ENCODE measurements at places on chromosomes 6 and 20. TPM values are rescaled to one million over a fixed set of nuclear protein-coding genes. Genes with fewer than 3 reads are reported as not detected.

DNA sequence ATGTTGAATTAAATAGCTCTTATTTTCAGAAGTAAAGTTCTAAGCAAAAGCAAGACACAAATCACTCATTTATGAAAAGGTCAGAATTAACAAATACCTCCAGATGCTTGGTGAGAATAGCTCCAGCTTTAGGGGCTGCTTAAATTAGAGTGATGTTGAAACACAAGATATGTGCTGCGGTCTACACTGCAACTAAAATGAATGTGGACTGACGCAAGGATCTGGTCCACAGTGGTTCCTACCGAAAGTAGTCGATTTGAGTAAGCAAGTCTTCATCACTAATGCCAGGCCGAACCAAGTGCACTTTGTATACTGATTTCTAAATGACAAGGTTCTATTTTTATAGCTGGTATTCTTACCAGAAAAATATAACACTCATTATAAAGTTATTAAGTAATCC is 96.3 kb downstream of the PRDM1 start:
- no peak for DNase-seq

- peak; percentile 92 for DNase-seq
Observed at GRCh38 chr20:17822039-17822438, 122.3 kb downstream of the BANF2 start.

GRCh38 chr20:33419140-33419974 is 18.0 kb upstream of the CDK5RAP1 start:
- peak; percentile 59 for DNase-seq

DNA sequence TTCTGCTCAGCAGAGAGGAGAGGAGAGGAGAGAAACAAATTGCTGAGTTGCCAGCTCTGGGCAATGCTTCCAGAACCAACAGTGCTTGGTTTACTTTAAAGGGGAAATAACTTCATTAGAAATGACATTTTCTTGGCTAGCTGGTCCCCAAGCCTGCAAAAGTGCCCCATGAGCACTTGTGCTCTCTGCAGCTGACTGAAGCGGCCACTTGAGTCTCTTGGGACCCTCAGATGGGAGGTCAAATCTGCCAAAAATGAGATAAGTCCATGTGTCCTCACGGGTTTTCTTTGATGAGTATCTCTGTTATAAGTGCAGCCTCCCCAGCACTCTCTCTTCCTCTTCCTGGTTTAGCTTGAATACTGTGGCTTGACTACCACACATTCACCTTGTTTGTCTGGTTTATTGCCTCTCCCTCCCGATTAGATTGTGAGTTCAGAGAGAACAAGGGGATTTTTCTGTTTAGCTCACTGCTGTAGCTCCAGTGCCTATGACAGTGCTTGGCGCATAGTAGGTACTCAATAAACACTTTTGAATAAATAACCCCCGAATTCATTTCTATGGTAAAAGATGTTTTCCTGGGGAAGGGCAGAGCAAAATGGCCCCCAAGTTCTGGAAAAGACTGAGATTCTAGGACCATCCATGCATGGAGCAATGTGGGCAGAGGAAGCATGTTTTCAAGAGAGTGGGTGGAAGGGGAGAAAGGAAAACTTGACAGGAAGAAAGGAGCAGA is 7.0 kb upstream of the RIN2 start:
- no peak for DNase-seq

DNA sequence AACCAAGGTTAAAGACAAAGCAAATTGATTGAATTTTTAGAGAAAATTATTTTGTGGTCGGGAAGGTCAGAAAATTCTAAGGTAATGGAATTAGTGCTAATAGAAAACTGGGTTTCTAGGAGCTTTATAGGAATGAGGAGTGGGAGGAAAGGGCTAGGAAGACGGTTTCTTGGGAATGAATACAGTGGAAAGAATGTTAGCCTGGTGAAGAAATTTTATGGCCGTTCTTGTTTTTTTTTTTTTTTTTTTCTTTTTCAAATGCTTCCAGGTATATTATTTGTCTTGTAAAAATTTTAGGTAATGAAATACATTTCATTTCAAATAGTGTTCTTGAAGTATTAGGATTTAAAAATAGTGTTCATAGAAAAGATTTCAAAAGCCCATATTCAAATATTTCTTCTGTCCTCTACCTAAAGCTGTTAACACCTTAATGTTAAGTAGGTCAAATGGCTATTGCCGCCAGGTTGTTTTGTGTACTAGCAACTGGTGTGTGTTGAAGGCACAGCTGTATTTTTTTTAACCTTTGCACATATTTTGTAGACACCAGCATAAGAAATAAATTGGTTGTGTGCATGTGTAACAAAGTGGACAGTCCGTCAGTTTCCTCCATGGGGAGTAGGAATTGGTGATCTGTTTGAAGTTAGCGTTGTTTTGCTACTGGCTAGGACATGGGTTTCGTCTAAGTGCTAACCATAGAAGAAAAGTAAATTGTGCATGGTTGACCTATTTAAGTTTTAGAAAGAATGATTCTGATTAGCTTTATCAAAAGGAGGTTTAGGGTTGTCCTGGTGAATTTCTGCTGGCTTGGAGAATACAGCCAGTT is 32.3 kb downstream of the AFDN start:
- DNase-seq = peak; percentile 29

DNA sequence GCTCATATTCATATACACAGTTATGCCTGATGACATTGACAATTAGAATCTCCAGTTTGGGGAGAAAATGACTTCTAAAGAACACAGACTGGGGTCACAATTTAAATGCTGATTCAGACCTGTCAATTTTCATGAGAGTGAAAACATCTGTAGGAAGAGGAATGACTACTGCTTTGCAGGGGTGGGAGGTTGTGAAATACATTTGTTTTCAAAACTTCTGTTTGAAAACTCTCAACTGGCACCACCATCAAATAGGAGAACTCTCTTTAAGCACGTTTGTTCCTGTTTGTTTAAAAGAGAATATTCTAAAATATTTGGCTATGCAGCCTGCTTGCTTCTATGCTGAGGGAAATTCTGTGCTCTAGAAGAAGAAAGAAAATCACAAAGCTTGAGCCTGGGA is 50.8 kb upstream of the ADGRF5 start:
- DNase-seq = peak; percentile 23

DNA sequence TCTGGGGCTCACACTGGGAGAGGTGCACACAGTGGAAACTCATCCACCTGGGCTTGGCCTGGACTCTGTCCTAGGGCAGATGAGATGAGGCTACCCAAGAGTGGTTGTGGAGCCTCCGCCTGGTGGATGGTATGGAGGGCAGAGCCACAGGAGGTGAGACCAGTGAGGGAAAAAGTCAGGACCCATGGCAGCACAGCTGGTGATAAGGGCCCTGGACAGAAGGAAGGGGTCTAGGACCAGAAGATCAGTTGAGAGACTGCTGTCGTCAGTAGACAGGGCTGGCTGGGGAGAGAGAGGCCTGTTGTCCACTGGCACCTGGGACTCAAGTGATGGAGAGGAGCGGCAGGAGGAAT is 29.8 kb downstream of the PLCG1 start:
- DNase-seq = no peak

DNA sequence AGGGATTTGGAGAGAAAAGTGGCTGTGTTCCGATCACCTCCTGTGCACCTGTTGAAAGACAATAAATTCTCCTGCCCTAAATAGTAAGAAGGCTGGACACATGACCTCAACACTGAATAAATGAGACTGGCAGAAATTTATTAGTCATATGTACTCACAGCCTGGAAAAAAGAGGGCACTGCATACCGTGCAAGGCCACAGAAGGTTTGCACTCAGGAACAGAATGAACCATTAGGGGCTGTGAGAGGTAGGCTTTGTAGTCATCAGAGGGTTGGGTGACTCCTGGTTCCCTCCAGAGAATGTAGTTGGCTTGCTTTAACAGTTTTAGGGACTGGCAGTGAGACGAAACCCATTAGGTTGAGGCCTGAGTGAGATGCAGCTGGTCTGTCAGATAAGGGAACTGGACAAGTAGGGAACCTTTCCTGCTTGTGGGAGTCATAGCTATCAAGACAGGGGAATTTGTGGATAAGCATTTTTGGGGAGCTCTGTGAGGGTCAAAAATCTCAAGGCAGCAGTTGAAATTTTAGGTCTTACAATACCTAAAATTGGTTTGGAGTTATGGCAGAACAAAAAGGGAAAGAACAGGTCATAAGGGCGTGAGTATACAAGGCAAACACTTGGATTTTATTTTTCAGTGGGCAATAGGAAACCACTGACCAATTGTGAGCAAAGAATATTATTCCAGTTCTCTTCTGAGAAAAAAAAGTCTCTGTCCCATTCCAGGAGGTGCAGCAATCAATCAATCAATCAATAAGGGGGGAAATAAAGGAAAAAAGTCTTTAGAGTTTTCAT is 67.9 kb upstream of the BTN3A2 start:
- DNase-seq = peak; percentile 19

DNA sequence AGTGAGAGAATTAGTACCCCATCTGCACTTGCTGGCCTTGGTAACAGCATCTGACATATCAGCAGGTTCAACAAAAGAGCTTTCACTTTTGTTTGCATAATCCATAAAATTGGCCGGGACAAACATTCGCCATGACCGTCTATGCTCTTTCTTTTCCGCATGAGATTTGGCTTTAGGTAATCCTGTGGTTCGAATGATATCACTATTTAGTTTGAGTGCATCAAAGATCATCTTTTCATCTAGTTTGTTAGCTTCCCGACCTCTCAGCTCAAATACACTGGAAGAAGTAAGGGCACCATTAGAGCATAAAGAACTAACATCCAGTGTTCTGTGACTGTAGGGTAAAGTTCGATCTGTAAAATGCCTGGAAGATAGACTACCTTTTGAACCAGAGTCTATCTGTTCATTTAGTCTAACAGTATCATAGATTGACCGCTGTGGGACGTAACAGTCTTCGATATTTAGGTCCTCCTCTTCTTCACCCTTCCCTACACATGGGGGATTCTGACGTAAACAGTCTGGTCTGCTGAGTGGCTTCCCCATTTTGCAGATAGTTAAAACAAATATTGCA is 101.6 kb downstream of the DST start:
- peak; percentile 47 for DNase-seq

GRCh38 chr20:49865559-49865958 is 49.8 kb downstream of the SPATA2 start:
- DNase-seq = peak; percentile 70

DNA sequence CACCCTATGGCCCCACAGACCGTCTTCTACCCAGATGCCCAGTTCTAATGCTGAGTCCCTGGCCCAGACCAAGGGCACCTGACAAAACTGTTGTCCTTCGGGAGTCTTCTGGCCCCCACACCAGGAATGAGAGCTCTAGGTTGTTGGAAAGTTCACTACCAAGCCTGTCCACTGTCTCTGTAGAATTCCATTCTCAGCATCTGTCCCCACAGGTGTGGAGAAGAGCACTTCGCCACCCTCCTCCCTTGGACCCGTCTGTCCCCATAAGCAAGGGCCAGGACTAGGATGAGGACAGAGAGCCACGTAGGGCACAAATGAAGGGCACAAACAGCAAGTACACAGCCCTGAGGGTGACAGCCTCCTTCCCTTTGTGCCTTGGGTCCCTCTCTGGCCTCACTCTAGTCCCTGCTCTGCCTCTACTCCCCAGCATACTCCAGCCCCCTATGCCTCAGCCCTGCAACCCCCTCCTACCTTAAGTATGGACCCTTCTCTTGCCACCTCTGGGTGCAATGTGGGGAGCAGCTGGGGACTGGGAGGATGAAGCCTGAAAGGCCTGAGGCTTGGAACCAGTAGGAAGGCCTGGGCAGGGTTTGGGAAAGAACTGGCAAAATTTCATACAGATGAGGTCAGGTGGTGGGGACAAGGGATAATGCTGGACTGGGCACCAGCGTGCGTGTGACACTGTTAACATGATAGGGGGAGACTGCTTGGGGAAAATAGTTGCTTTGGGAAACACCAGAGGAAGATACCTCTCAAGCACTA is 4.3 kb downstream of the LZTS3 start:
- no peak for DNase-seq

GRCh38 chr6:1104988-1105670 is 206.8 kb upstream of the FOXQ1 start:
- DNase-seq = no peak

GRCh38 chr20:50346374-50347283 is 156.0 kb downstream of the CEBPB start:
- peak; percentile 90 for DNase-seq

- peak; percentile 48 for DNase-seq
Observed at GRCh38 chr6:16238963-16239797, 793 bp downstream of the GMPR start.

DNA sequence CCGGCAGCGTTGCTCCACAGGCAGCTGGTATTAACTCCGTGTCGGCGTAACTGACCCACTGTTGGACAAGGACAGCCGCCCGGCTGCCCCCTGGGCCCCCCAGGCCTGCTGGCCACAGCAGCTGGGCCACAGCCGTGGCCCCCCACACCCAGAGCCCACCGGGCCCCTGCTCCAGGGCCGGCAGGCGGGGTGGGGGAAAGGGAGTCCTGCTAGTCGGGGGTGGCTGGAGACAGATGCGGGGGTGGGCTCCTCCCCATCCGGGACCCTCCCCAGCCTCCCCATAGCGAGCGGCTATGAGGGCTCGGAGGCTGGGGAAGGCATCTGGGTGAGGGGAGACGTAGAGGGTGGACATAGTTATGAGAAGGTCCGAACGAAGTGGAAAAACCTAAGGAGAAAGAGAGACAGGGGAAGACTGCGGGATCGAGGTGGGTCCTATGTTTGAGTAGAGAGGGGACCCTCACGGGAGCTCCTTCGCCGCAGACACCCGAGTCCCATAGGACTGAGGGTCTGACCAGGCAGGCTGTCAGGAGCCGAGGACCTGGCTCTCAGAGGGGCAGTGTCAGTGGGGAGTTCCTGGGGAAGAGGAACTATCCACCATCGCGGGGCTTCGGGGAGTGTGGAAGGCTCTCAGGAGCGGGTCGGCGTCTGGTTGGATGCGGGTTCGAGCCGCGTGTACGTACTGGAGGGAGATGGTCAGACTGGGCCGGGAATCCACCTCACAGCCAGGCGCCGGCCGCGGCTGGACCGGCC is 511 bp downstream of the VARS1 start:
- no peak for DNase-seq

POPDC3 gene
- total RNA-seq = 19.4 TPM

TBC1D22B gene
- total RNA-seq = 7.1 TPM

IL17F gene
- under 0.01 TPM for total RNA-seq

MEI4 gene
- total RNA-seq = not detected

VNN1 gene
- under 0.01 TPM for total RNA-seq

MAFB gene
- 0.64 TPM for total RNA-seq

VSX1 gene
- not detected for total RNA-seq

PCMT1 gene
- total RNA-seq = 126 TPM

Measured in fibroblast of villous mesenchyme (primary cell).